NCI-H748 treated with DMSO at 0.1 percent for 48 hours (cell line): ENCODE measurements at places on chromosomes 7 and 10.

DNA sequence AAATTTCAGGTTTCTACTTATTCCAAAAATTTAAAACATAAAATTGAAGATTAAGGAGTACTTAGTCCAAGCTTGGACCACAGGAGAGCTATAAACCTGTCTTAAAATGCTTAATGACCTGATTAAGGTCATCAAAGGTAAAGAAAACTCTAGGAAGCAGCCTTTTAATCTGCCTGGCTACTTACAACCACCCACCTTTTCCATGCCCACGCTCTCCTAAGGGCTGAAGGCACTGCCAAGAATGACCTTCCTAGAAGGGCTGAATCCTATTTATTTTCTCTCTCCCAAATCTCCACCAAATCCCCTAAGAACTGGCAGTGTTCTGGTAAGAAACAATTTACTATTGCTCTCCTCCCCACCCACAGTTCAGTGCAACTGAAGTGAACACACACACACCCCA lies 6.8 kb downstream of the MPP7 start:
- no peak for DNase-seq

GRCh38 chr10:118687472-118687871 lies 67.3 kb downstream of the CACUL1 start:
- no peak for DNase-seq

GRCh38 chr7:36057323-36057722 lies 95.7 kb upstream of the EEPD1 start:
- no peak for DNase-seq

- DNase-seq: peak; percentile 5
These were observed 192.9 kb upstream of the SH2B2 start for GRCh38 chr7:102093599-102094315.

DNA sequence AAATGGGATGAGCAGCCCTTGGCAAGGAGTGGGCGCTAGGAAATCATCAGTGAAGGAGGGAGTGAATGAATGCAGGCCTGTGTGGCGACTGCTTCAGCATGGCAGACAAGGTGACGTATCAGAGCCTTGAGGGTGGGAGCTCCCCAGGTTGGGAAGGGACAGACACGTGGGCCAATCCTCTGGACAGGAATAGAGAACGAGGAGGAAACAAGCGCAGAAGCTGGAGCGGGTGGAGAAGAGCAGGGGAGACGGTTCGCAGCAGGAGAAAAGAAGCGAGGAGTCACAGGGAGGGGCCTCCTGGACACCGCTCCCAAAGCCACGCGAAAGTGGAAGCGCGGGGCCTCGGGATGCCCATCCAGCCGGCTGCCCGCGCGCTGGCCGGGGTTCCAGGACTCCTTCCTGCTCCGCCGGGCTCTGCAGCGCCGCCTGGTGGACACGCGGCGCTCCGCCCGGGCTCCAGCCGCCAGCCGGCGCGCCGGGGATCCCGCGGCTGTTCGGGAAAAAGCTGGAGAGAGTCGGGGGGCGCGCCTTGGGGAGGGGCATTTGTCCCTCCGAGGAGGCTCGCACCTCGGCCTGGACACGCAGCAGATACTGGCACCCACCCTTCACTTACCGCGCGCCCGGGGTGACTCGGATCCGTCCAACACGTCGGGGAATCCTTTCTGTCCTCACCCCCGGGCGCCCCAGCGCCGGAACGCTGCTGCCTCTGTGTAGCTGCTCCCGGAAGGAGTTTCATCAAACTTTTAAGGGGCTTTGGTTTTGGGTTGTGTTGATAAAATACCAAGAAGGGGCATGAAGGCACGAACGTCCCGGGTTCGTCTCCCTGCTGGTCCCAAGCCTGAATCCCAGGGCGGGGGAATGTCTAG lies 6.3 kb downstream of the ZNF503 start:
- no peak for DNase-seq

- DNase-seq: no peak
These were observed 35.3 kb upstream of the ZNF92 start for GRCh38 chr7:65338346-65338745.

DNA sequence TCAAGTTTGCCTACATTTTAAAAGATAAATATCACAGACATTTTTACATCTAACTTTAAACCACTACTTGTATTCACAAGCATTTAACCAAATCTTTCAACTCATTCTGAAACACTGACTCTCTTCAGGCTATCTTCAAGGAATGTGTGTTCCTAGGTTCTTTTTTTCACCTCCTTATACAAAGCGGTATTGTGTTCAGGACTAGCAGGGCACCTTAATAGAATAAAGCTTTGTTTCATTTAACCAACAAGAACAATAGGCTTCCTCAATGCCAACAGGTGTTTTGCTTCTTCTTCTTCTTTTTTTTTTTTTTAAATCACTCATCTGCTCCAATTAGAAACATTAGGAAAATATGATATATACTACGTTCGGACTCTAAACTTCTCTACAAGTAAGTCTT lies 212.9 kb upstream of the SEMA3E start:
- no peak for DNase-seq

GRCh38 chr7:153401795-153402720 lies 642.5 kb downstream of the ACTR3B start:
- DNase-seq: no peak

DNA sequence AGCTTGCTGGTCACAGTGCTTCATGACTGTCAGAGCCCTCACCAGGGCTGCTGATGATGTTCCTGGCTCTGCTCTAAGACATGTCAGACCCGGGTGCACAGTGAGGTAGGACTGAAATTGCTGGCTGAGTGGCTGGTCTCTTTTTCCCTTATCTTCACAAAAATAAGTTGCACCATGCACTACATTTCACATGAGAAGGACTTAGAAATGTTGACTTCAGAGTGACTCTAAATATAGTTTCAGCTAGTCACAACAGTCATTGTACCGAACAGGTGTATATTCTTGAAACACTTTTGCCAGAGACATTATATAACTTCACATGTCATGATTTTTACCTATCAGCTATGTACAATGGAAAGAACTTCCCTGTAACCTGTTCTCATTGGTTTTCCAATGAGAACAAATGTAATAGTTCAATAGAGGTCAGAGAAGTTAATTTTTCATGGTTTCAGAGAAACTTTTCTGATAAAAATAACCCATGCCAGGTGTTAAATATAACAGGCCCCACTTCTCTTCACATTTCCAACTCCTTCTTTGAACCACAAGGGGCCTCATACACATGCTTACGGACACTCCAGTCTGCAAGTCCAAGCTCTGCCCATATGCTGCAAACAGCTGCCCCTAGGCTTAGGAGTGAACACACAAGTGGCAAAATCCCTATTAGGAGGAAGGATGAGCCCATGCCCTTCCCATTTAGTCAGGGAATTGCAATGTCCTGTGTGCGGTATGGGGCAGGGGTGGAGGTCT lies 115.6 kb downstream of the CDK6 start:
- DNase-seq: no peak
